ENCODE measurements at places on chromosomes 6 and 20.

DNA sequence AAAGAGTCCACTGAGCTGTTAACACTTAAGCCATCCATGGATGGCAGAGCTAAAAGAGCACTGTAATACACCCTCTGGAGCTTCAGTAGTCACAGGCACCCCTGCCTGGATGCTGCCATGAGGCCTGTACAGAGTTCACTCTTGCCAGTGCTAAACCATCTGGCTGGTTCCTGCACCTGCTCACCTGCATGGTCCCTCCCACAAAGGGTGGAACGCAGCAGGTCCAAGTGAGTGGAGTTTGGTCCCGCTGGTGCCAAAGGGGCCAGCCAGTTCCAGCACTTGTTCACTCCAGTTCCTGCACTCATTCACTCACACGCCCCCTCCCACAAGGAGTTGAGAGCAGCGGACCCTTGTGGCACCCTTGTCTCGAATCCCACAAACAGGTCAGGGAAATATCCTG is 503.5 kb downstream of the HACE1 start:
- DNase-seq, result no peak

DNA sequence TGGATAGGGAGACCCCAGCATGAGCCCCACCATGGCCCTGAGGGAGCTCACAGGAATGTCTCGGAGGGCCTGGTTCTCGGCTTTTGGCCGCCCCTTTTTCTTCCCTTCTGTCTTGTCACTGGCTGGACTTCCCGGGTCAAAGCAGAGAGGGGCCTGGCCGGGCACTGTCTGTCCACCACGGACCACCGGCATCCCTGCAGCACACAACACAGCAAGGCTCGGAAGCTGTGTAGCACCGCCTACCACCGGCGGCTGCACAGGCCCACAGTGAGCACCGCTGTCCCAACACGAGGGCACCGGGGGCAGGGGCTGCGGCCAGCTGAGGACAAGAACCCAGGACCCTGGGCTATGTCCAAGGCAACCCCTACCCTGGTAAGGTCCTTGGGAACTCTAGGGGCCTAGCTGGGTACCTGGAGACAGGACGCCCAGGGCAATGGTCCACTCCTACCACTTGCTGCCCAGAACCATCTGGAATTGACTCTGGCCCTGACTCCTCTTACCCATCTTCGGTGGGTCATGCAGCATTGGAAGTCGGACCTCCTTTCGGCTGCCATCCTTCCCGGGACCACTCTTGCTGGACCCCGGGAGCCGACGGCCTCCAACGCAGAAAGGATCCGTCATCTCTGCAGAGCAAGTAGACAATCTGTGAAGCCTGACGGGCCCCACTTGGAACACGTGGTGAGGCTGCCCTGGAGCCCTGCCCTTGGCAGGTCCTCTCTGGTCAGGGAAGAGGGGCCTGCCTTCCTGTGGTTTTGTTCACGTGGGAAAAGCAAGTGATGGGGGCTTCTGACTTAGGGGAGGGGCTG is 2.2 kb downstream of the ZNF512B start:
- no peak for DNase-seq

DNA sequence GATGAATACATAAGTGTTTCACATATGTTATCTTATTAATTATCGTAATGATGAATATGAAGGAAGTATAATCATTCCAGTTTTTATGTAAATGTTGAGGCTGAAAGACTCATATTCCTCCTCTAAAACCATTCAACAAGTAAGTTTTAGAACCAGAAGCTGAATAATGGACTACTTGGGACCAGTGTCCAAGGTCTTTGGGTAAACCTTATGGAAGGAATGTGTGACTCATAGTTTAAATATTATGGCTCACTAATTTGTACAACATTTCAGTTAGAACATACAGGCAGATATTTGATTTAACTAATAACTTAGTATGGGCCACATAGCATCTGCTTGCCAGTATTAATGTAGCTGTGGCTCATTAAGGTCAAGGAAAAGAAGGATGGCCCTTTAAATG is 209.6 kb downstream of the TFAP2B start:
- no peak for DNase-seq

DNA sequence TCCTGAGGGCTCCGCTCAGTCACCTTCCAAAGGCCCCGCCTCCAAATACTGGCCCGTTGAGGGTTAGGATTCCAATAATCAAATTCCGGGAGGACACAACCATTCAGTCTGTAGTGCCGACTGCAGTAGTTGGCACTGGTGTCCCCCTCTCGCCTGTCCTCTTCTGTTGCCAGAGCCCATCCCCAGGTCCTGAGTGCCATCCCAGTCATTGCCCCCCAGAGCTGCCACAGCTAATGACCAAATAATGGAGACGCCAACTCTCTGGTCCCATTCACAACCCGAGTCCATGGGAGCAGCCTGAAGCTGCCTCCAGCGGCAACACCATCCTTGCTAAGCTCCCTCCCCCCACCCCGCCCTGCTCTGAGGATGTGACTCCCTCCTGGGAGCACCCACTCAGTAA is 115.9 kb downstream of the JPH2 start:
- DNase-seq, result no peak

- DNase-seq, result no peak
Observed at GRCh38 chr6:170172825-170173256, 118.0 kb downstream of the DLL1 start.

DNA sequence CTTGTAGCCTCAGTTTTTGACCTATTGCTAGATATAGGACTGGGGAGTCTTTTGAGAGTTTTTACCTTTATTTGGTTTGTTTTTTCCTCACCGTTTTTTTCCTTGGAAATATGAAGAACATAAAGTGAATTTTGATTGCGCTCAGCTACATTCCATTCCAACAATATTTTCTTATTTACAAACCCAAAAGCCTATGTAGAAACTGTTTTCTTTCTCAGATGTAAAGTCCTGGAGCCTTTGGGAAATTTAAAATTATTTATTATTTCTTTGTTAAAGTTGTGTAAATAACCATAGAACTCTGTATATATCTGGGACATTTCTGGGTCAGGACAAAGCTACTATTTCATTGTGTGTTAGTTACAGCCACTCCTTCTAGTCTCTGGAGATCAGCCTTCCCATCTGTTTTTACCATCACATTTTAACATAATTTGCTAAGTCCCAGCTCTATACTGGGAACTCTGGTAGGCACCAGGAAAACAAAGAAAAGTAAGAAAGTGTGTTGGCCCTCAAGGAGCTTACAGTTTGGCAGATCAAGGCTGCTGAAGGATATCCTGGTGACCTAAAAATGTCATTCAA is 68.8 kb downstream of the JAG1 start:
- no peak for DNase-seq

GRCh38 chr20:58550275-58551059 is 35.3 kb upstream of the APCDD1L start:
- peak; percentile 94 for DNase-seq

- peak; percentile 16 for DNase-seq
Observed at GRCh38 chr20:38805502-38805957, at the start of gene PPP1R16B. Gene PPP1R16B (plus strand): TSS chr20:38805697. CDS start chr20:38835926, 30,229 bp downstream.

GRCh38 chr6:129874837-129875236 is 13.7 kb upstream of the TMEM244 start:
- DNase-seq, result no peak

- DNase-seq, result no peak
Observed at GRCh38 chr20:46549188-46549972, 1.1 kb downstream of the OCSTAMP start.

DNA sequence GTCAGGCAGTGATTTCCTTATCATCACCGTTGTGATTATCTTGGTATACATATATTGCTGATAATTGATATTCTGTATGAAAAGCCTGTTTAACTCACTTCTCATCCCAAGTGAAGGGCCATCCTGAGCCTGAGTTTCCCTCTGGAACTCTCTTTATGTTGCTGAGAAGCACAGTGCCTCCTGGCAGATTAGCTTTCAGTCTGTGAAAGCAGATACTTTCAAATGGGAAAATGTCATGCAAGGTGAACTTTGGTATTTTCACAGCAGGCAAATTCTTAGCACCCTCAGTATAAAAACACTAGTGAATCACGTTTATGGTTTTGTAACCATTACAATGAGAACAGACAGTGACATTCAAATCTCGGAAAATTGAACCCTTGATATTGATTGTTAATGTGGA is 151.6 kb downstream of the PRIM2 start:
- peak; percentile 12 for DNase-seq

DNA sequence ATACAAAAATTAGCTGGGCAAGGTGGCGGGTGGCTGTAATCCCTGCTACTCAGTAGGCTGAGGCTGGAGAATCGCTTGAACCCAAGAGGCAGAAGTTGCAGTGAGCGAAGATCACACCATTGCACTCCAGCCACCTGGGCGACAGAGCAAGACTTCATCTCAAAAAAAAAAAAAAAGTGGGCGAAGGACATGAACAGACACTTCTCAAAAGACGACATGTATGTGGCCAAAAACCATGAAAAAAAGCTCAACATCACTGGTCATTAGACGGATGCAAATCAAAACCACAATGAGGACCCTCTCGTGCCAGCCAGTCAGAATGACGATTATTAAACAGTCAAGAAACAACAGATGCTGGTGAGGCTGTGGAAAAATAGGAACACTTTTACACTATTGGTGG is 344.9 kb upstream of the JARID2 start:
- DNase-seq, result no peak

All from EL (cell line).